ENCODE measurements at places on chromosomes 11 and 22.

DNA sequence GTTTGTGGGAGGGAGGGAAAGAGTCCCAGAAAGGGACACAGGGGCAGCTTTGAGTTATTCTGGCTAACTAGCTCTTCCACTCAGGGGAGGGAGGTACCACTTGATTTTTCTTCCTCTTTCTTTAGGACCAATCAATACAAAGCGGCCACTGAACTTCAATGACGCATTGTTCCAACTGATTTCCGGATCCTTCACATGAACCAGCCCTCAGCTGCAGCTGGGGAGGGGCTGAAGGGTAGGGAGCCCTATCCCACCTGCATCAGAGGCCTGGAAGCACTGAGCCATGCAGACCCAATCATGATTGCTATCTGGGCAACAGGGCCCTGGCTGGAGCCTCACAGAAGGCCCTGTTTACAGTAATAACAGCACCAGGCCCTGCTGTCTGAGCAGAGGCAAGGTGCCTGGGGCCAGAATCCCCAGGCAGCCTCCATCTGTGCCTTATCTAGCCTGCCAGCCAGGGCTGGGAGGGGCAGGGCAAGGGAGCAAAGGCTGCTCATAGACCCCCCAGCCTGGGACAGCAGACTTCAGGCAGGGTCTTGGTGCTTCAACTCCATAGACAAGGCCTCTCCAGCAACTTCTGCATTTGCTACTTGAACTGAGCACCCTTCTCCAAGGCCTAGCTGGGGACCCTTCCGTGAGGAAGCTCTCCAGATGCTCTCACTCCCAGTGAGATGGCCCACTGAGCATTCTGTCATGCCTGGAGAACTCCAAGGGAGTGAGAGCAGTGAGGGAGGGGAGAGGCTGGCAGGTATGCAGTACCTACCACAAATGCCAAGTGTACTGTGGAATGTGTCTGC, 22.5 kb downstream of the CLPB start:
- peak; percentile 55 for DNase-seq

GRCh38 chr11:94036096-94036495, 14.9 kb downstream of the HEPHL1 start:
- no peak for DNase-seq

- no peak for DNase-seq
These were observed 54.2 kb downstream of the PACSIN2 start for GRCh38 chr22:42960531-42961399.

DNA sequence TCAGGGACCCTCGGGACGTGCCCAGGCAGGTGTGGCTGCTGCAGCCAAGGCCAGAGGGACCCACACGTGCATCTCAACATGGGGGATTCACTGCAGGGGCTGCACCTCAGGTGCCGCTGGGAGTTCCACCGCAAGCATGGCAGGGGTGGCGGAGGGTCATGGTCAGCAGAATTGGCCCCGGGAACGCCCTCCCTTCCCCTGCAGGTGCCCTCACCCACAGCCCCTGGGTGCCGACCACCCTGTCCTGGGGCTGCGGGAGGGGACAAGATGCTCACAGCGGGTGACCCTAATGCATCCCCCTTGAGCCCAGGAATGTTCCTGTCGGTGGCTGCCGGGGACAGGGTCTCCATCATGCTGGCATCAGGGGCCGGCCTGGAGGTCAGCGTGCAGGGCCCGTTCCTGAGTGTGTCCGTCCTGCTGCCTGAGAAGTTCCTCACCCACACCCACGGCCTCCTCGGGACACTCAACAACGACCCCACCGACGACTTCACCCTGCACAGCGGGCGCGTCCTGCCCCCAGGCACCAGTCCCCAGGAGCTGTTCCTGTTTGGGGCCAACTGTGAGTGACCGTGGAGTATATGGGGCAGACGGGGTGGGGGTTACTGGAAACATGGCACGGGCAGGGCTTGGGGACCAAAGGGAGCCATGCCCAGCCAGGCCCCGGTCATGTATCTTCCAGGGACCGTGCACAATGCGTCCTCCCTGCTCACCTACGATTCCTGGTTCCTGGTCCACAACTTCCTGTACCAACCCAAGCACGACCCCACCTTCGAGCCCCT, 5.8 kb downstream of the SUSD2 start:
- no peak for DNase-seq

GRCh38 chr11:98060759-98061158, 960.0 kb upstream of the CNTN5 start:
- DNase-seq = no peak

DNA sequence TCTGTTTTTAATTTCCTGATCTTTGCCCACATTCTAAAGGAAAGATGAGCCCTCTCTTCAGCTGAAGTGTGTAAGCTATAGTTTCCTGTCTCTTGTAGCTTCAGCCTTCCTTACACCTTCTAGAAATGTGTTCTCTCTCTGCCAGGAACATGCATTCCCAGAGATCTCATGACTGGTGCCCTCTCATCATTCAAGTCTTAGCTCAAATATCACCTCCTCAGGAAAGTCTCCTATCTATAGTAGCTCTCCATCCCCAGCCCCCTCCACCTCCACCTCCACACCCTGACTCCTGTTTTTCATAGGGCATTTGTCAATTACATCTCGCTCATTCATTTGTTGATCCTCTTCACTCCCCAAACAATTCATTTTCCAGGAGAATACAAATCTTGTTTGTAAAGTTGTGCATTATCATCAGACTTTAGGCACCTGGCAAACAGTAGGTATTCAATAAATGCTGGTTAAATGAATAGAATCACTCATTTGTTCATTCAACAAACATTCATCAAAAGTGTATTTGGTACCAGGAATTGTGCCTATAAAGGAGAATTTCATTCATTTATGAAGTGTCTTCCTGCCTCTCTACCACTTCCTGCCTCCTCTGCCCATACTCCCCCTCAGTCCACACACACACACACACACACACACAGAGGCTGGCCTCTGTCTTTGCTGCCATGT, 160.3 kb downstream of the BBOX1 start:
- no peak for DNase-seq

DNA sequence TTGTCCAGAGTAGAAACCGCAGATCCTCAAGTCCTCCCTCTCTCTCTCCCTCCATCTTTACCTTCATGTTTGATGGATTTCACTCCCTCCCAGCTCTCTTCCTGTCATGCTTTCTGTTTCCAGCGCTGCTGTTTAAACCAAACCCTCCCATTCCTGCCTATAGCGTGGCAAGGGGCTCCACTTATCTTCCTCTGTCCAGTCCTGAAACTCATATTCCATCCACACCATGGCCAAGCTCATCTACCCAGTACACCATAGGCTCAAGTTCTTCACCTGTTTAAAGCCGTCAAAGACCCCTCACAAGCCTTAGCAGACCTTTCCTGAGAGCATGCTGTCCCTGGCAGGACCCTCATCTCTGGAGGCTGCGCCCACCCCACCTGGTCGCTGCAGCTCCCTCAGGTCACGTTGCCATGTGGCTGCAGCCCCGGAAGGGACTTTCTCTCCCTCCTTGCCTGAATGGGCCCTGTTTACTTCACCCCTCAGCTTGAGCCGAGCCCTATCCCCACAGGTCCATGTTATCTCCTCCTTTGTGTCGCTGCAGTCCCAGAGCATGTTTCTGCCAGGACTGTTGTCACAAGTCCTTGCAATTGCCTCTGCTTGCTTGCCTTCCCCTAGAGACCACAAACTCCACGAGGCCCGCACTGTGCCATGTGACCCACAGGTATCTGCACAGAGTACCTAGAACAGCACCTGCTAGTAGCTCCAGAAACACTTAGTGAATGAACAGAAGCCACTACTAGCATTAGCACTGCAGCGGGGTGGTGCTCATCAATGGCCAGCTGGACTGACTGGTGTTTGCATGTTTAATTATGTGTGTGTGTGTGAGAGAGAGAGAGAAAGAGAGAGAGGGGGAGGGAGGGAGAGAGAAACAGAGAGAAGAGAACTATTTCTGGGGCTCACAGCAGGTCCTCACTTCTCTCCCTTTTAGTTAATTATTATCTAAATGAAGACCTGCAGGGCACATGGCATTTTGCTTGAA, 149.4 kb upstream of the SNX19 start:
- no peak for DNase-seq

- DNase-seq = peak; percentile 8
These were observed 924.4 kb upstream of the TENM4 start for GRCh38 chr11:80365076-80365725.

DNA sequence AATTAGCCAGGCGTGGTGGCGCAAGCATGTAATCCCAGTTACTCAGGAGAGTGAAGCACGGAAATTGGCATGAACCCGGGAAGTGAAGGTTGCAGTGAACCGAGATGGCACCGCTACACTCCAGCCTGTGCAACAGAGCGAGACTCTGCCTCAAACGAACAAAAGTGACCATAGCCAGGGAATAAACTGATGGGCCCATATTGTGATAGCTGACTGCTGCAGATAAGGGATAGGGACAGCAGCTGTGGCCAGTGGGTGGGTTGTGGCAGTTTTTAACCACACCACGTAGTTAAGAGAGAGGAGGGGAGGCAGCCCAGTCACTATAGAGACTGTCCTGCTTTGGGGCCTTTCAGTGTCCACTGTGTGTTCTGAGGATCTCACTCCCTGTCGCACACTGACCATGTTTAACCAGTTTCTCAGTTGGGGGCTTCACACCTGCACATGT, 58.9 kb downstream of the PISD start:
- DNase-seq = no peak

- no peak for DNase-seq
These were observed 10.2 kb downstream of the YPEL4 start for GRCh38 chr11:57639321-57640067.

- no peak for DNase-seq
These were observed 744 bp downstream of the PACSIN3 start for GRCh38 chr11:47185305-47186075.

DNA sequence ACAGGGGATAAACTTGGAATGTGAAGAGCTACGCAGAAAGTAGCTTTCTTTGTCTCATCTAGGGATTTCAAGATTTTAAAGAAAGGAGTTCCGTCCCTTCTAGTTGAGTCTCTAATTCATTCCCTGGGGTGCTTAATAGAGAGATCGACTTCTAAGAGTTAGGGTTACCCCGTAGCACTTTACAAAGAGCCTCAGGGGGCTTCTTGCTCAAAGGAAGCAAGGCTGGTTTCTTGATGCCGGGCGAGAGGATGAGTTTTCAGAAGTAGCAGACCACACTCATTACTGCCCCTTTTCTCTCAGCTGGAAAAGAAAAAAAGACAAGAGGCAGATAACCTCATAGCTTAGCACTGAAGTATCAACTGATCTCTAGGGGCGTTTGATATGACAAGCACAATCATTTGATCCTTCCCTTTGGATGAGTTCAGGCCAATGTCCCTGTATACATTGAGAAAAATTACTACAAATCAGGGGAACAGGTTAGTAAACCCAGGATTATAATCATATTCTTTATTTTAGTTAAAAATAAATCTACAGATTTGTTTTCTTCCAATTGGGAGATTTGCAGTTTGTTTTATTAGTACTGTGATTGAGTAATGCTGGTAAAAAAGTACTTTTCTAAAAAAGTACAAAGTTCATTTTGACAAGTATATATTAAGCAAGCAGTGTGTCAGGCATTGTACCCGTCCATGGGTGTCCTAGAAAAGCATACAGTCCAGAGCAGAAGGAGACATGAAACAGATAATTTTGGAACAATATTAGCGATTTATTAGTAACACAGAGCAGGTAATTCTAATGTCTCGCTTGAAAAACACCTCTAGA, 18.7 kb downstream of the ELMOD1 start:
- DNase-seq = no peak

DNA sequence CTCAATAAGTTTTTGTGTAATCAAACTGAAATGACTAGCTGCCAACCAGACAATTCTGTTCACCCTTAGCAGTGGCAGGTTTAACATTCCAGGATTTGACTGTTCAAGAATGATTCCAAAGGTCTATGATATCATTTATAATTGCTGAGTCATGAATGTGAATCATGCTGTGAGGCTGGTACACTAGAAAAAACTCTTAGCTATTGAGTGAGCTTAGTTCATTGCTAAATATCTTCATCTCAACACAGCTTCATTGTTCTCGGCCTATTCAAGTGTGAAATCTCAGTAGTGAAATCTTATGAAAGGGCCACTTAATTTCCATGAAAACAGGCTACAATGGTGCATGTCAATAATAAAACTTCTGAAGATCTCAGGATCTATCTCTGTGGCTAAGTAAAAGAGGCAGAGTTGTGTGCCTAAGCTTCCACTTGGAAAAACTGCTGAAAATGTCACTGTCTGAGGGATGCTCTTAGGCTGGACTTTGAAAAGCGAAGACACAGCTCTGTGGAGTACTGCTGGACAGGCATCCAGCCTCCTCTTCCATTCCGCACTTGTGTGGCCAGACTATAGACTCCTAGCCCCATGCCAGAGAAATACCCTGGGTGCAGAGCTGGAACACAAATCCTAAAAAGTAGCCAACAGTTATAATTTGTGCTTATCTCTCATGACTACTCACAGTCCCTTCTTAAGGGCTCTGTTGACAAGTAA, 12.8 kb downstream of the AQP11 start:
- DNase-seq = no peak
